ENCODE measurements at places on chromosomes 2 and 18.

DNA sequence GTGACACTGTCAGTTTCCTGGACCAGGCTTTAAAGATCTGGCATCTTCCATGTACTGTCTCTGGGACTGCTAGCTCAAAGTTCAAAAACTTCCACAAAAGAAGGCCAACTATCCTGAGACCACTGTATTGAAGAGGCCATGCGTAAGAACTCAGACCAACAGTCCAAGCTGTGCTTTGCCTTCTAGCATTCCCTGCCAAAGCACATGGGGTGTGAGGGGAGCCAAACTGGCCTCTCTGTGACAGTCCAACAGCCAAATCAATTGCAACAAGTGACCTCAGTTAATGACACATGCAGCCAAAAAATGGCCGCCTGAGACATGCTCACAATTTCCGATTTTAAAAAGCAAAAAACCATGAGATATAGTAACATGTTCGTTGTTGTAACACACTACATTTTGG, 160.3 kb upstream of the CDH19 start:
- no peak for DNase-seq

GRCh38 chr18:50469380-50469781, 90.5 kb upstream of the MAPK4 start:
- DNase-seq: no peak

GRCh38 chr18:51654488-51655326, 457.2 kb upstream of the MEX3C start:
- DNase-seq: no peak

DNA sequence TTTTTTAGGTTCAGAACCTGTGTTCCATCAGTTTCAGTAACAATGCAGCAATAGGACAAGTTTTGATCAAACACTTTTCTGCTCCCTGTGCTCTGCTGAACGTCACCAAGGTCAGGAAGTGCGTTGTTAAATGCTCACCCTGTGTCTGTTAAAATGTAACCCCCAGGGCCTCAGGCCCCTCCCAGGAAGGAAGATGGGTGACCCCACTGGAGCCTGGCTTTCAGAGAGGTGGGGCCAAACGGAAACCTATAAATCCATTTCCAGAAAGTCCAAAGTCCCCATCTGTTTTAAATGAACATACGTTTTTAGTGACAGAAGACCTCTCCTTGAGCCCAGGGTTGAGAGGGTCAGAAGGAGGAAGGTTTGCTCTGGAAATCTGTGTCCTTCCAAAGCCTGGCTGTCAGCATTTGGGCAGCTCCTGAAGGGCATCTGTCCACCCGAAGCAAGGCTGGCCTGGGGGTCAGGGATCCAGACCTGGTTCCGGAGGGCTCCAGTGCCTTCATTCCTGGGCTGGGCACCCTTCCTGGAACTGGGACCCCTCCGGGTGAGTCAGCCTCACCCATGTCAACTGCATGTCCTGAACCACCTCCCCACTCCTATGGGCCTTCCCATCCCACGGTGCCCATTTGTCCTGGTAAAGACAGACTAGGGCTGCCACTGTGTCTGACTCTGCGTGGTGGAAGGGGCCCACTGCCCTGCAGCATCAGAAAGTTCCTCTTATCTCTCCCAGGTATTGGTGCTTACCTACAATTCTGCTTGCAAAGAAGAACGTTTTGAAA, 117.4 kb upstream of the COPS8 start:
- no peak for DNase-seq

DNA sequence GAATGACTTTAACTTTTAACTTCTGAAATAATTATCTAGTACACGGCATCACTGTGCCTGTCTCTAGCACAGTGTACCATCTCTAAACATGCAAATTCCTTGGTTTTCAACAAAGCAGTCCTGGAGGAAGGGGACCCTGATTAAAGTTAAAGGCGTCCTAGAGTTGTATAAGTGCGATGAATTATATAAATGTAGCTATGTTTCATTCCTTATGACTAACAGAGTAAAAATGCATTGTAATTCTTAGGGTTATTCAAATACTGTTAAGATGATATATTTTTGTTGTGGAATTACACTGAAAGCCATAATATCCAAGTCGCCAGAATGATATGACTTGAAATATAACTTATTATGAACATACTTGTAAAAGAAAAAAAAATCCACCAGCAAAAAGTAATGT, 544.9 kb upstream of the LINC00305 start:
- DNase-seq: no peak

GRCh38 chr2:8679827-8680731, 1.8 kb upstream of the ID2 start:
- no peak for DNase-seq

DNA sequence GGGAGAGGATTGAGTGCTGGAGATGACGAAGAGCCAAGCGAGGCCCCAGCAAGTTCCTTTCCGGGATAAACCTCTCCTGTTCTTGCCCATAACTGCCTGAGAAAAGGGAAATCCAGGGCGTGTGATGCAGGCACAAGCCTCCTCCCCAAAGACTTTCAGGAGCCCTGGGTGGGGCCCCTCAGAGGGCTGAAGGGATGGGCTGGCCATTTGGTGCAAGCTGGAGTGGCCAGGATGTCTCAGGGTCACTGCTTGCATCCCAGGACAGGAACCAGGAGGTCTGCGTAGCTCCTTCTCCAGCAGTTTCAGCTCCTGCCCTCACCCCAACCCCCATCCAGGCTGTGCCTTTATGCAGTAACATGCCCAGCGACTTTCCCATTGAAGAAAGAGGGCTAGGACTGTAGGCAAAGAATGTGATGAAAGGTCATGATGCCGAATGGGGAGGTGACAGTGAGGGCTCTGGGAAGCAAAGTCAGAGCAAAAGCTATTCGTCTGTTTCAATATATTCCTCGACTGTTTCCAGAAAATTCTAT, 80.2 kb downstream of the PXDN start:
- no peak for DNase-seq

- DNase-seq: no peak
Measured at GRCh38 chr2:24016376-24016761, 6.5 kb downstream of the MFSD2B start.

GRCh38 chr2:229714736-229715541, 584 bp upstream of the DNER start:
- peak; percentile 74 for DNase-seq

DNA sequence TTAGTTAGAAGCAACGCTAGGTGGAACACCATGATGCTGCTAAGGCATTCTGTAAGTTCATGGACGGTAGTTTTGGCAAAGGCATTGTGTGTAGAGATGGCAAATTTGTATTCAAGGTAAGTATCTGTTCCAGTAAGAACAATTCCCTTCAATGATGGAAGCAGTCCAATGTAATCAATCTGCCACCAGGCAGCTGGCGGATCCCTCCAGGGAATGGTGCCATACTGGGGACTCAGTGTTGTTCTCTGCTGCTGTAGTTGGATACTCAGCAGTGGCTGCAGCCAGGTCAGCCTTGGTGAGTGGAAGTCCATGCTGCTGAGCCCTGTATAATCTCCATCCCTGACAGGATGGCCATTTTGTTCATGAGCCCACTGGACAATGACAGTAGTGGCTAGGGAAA, 62.8 kb downstream of the ARL6IP6 start:
- no peak for DNase-seq

DNA sequence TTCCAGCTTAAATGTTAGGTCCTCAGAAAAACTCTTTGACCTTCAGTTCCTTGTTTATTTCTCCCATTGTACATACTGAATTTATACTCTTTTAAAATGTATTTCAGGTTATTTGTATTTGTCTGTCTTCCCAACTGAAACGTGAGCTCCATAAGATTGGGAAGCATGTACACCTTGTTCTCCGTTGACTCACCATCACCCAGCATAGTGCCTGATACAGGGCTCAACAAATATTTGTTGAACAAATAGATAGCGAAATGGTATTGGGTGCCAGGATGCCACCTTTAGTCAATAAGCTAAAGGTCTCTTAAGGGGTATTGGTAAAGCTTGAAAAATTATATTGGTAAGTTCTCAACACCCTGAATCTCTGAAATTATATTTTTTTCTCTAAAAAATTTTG, 1841.3 kb upstream of the CELF4 start:
- DNase-seq: no peak

- no peak for DNase-seq
Measured at GRCh38 chr2:102401456-102401855, 21.5 kb upstream of the IL18RAP start.

- no peak for DNase-seq
Measured at GRCh38 chr2:16707014-16707623, 41.5 kb upstream of the CYRIA start.

- no peak for DNase-seq
Measured at GRCh38 chr18:59298871-59299270, 19.6 kb downstream of the CPLX4 start.

- peak; percentile 96 for DNase-seq
Measured at GRCh38 chr18:9334329-9334972, at the start of gene TWSG1. TWSG1 (plus strand) TSS chr18:9334773; CDS start chr18:9337230, 2,457 bp downstream.

DNA sequence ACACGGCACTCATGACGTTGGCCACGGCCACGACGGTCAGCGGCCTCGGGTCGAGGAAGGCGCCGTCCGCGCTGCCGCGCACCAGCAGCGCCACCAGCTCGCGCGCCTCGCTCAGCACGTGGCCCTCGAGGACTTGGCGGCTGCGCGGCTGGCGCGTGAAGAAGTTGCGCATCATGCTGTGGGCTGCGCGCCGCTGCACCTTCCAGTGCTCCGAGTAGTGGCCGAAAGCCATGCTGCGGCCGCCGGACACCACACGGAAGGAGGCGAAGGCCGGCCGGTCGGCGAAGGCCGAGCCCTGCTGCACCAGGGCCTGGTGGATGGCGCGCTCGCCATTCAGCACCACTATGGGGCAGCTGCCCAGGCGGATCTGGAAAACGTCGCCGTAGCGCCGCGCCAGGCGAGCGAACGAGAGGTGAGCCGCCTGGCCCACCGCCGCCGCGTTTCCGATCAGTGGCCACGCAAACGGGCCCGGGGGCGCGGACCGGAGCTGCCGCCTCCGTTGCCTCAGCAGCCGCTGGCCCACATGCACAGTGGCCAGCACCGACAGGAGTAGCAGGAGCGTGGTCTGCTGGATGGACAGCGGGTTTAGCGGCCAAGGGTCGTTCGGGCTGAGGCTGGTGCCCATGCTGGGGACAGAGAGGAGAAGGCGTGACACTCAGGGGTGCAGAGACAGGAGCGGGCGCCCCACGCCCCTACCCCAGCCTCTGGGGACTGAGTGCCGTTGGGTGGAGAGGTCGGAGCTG, 1.0 kb downstream of the CYP1B1 start:
- no peak for DNase-seq

- no peak for DNase-seq
Measured at GRCh38 chr2:181462033-181462432, 4.8 kb downstream of the ITGA4 start.

GRCh38 chr18:58314284-58314683, 270.3 kb downstream of the NEDD4L start:
- peak; percentile 62 for DNase-seq

GRCh38 chr2:109212836-109213563, 84.0 kb downstream of the SH3RF3 start:
- DNase-seq: no peak

DNA sequence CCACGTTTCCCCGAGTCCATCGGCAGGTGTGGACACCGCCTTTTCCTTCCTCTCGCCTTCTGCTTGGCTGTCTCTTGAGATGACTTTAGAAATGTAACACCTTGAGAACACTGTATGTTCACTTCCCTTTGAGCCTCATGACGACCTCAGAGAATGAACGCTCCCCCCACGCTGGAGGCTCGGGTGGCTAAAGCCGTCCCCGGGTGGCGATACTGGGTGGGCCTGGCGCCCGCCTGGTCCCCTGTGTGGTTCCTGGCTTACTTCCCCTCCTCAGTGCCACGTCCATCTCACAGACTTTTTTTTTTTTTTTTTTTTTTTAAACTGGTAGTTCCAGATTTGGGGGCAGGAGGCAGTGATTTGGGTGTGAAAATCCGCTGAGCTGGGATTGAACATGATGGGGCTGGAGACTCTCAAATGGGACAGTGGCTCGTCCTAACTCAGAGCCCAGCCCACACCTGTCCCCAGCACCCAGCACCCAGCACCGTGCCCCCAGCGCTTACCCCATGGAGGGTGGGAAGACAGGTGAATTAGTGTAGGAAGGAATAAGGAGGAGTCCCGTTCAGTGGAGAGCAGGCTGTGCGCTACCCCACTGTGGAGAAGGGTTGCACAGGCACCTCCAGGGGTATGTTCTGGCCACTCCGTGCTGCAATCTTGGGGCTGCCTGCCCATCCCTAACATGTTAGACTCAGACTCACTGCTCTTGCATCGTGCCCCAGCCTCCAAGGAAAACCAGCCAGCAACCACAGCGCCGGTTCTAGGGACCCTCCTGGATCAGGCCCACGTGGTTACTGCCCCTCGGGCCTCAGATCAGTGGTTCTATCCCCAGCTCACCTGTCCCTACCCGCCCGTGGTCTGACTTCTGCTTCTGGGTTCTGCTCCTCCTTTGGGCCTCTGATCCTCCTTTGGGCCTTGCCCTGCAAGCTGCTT, 174.0 kb downstream of the ASB1 start:
- DNase-seq: no peak

GRCh38 chr2:233839447-233839820, 14.9 kb downstream of the HJURP start:
- no peak for DNase-seq

- DNase-seq: no peak
Measured at GRCh38 chr2:197675711-197676188, 363 bp upstream of the RFTN2 start.

DNA sequence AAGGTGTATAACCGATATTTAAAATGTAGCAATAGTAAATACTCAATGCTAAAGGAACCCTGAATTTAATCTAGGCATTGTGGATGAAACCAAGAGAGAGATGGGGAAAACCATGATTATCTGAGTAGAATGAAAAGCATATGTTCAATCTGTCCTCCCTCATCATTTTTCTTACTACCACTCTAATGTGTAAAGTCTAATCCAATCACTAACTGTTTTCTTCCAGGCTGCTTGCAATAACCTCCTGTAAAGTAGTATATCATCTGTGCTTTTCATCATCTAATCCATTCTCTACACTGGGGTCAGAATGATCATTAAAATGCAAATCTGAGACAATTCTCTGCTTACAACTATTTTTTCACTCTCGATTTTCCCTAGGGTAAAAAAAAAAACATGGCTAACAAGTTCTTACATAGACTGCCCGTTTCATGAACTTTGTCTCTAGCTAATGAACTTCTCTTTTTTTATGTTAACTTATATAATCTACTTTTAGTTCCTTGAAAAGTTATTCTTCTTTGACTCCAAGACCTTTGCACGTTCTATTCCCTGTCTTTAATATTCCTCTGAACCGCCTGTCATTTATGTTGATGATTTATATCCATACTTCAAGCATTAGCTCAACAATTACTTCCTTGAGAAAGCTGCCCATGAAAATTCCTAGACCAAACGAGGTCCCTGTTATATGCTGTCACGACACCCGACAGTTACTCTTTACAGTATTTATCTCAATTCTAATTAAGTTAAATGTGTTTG, 94.7 kb upstream of the SLC8A1 start:
- DNase-seq: no peak

- DNase-seq: no peak
Measured at GRCh38 chr2:214934006-214934405, 124.5 kb upstream of the BARD1 start.
